Upper lobe of right lung (tissue), 1 donor: ENCODE measurements at places on chromosomes 7 and 10. TPM values are rescaled to one million over a fixed set of nuclear protein-coding genes. Genes with fewer than 3 reads are reported as not detected.

Gene ACHE
- total RNA-seq = 2.9 TPM

DNA sequence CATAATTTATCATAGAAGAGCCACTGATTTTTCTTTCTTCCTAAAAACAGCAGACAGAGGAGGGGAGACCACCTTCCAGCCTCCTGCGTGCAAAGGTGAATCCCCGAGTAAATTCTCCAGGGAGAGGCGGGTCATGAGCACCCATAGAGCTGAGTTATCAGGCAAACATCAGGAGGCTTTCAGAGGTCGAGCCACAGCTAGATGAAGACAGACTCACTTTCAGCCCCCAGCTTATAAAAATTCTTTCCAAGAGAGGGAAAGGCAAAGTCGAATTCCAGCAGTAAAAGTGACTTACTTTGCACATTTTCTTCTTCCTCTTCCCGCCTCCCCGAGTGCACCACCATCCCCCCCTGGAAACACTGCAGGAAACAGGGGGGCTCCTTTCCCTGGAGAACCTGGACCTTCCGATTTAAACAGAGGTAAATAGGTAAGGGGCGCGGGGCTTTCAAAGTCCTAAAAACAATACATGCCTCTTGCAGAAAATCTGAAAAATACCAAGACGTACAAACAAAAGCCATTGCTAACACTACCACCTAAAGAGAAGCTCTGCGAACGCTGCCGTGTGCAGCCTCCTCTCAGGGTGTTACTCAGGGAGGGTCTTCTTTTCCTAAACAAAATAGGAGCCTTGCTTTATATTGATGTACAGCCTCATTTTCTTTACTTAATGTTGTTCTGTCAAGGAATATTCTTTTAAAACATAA lies 163.8 kb downstream of the SVIL start:
- no peaks in the 10 kb centered on the region for H3K4me1 ChIP-seq
- H3K4me3 ChIP-seq = no peak overlapping the region
- no peak for DNase-seq
- H3K36me3 ChIP-seq = peaks cover 80% of the 10 kb centered on the region

DNA sequence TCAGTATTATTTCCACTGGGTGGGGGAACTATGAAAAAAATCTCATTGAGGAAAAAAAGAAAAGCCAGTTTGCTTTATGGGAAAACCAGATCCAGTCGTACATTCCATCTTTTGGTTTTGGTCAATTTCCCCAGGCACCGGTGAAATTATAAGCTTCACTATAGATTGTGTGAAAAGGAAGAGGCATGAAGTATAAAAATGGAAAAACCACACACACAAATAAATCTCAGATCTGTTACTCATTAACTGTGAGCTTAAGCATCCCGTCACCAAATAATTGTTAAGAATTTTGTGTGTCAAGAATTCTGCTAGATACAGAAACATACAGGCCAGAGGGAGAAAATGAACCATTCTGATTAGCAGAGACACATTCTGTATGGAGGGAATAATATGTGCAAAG lies 405.5 kb upstream of the CELF2 start:
- H3K4me3 ChIP-seq = no peak overlapping the region
- no peak overlapping the region for H3K27ac ChIP-seq
- DNase-seq = no peak
- no peaks in the 10 kb centered on the region for H3K36me3 ChIP-seq

Gene RABGEF1
- total RNA-seq = 23.1 TPM

Gene VIPR2
- 4.5 TPM for total RNA-seq

- no peak for DNase-seq
- peaks cover 19% of the 10 kb centered on the region for H3K4me1 ChIP-seq
- H3K36me3 ChIP-seq = no peaks in the 10 kb centered on the region
These were observed 2.6 kb downstream of the GRIFIN start for GRCh38 chr7:2473496-2474180.

Gene NUTM2D
- total RNA-seq = 5.1 TPM

DNA sequence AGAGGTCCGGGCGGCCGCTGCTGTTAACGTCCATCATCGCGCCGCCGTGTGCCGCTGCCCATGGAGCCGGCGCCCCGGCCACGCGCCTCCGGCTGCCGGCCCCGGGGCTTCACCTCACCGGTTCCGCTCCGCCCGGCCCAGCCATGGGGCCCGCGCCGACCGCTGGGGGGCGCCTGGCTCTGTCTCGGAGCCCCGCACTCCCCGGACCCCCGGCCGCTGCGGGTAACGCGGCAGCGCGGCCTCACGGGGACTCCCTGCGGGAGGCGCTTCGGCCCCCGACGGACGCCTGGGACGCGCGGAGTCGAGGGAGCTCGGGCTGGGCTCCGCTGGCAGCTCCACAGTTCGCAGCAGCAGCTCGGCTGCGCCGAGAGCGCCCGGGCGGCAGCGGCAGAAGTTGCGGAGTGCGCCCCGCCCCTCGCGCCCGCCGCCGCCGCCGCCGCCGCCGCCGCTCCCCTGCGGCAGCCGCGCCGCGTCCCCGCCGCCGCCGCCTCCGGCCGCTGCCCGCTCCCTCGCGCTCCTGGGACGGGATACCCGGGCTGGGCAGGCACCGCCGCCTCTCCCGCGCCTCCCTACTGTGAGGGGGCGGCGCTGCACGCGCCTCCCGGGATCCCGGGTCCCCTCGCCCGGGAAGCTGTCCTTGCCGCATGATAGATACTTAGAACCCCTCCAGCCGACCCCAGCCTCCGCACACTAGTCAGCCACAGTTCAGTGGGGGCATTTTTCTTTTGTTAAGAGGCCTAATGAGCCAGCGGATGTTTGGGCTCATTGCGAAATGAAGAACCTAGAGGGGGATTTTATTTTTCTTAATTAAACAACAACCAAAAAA lies at the start of gene HTR7:
Gene HTR7, minus strand, starts transcription at position 405 of the 826 bp plus-strand sequence. Its CDS starts 368 bp downstream, at position 37.
- H3K27ac ChIP-seq = peak within 1 kb of the TSS; percentile 42
- no peaks in the 10 kb centered on the region for H3K36me3 ChIP-seq
- DNase-seq = peak; percentile 84
- H3K4me3 ChIP-seq = peak within 1 kb of the TSS; percentile 65
- H3K4me1 ChIP-seq = peaks cover 10% of the 10 kb centered on the region

GRCh38 chr7:2468227-2468626 lies 8.0 kb downstream of the GRIFIN start:
- no peaks in the 10 kb centered on the region for H3K27me3 ChIP-seq
- H3K36me3 ChIP-seq = no peaks in the 10 kb centered on the region
- peaks cover 7% of the 10 kb centered on the region for H3K4me1 ChIP-seq
- no peak overlapping the region for H3K4me3 ChIP-seq
- H3K27ac ChIP-seq = no peak overlapping the region

GRCh38 chr7:14690075-14690474 lies 212.5 kb downstream of the DGKB start:
- no peaks in the 10 kb centered on the region for H3K27me3 ChIP-seq
- no peak overlapping the region for H3K4me3 ChIP-seq
- H3K36me3 ChIP-seq = no peaks in the 10 kb centered on the region
- no peak for DNase-seq
- H3K27ac ChIP-seq = no peak overlapping the region

GRCh38 chr7:138527746-138528223 lies 67.7 kb downstream of the TRIM24 start:
- H3K4me3 ChIP-seq = no peak overlapping the region
- H3K4me1 ChIP-seq = no peaks in the 10 kb centered on the region
- no peaks in the 10 kb centered on the region for H3K27me3 ChIP-seq
- no peak for DNase-seq
- H3K36me3 ChIP-seq = peaks cover 18% of the 10 kb centered on the region

GRCh38 chr7:94778711-94779459 lies 123.0 kb upstream of the SGCE start:
- H3K36me3 ChIP-seq = no peaks in the 10 kb centered on the region
- no peaks in the 10 kb centered on the region for H3K27me3 ChIP-seq
- no peak overlapping the region for H3K4me3 ChIP-seq
- no peaks in the 10 kb centered on the region for H3K4me1 ChIP-seq

Gene CTAGE8
- 4.9 TPM for total RNA-seq

DNA sequence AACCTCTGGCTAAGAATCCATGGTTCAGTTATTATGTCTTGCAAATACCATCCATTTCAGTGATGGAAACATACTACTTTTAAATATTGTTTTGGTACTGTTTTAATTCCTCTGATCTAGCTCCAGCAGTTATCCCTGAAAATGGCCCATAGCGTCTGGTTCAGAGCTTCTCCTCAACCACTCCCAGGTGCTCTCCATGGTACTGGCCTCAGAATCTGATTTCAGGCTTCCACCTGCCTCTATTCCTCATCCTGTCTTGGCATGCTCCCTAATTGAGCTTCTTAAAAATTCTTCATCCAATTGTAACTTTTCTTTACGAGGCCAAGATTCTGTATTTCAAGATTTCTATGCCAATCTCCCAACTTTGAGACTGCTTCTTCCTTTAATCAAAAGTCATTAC lies 236.3 kb downstream of the HTR7 start:
- no peaks in the 10 kb centered on the region for H3K27me3 ChIP-seq
- no peaks in the 10 kb centered on the region for H3K4me1 ChIP-seq
- H3K27ac ChIP-seq = no peak overlapping the region

GRCh38 chr7:105906695-105907094 lies 30.3 kb upstream of the ATXN7L1 start:
- H3K27ac ChIP-seq = no peak overlapping the region
- no peak for DNase-seq
- no peaks in the 10 kb centered on the region for H3K4me1 ChIP-seq
- no peaks in the 10 kb centered on the region for H3K27me3 ChIP-seq

- no peaks in the 10 kb centered on the region for H3K36me3 ChIP-seq
- H3K27me3 ChIP-seq = no peaks in the 10 kb centered on the region
- H3K27ac ChIP-seq = no peak overlapping the region
These were observed 1.7 kb upstream of the TBATA start for GRCh38 chr10:70786799-70787415.

Gene SFTPD
- total RNA-seq = 780 TPM

GRCh38 chr10:118243907-118244306 lies 98.2 kb downstream of the FAM204A start:
- H3K27ac ChIP-seq = no peak overlapping the region
- DNase-seq = no peak
- no peaks in the 10 kb centered on the region for H3K4me1 ChIP-seq
- no peak overlapping the region for H3K4me3 ChIP-seq
- H3K36me3 ChIP-seq = no peaks in the 10 kb centered on the region

Gene CRHR2
- total RNA-seq = not detected

Gene PTN
- total RNA-seq = 5.4 TPM

Gene PAPOLB
- 0.38 TPM for total RNA-seq

DNA sequence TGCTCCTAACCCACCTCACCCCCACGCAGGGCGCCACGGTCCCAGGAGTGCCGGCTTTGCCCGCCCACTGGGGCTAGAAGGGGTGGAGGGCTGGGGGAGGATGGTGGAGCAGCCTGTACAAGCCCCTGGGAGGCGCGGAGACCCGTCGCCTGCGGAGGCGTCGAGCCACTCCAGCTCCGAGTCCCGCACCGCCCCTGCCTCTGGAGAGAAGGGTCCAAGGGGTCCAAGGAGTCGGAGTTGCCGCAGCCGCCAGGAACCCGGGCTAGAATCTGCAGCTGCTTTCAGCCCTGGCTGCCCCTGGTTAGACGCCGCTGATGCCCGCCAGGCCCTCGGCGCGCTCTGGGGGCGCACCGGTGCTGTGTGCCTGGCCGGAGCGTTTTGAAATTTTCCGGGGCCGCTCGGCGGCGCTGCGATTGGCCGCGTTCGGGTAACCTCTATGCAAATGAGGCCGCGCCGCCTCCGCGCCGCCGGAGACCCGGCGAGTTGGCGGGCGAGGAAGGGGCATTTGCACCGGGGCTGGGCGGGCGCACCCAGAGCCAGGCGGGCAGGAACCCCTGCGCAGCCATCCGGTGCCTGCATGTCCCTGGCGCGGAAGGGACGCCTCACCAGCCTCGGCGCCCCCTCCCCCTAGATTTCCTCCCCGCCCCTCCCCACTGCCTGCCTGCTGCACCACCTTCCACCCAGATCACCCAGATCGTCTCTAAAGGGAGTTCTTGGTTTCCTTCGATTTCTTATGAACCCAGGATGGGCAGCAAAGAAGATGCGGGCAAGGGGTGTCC lies at the start of gene HMX2:
Gene HMX2, plus strand, starts transcription at position 502 of the 779 bp plus-strand sequence. Its CDS starts 243 bp downstream, at position 745.
- no peak for DNase-seq
- peaks cover 42% of the 10 kb centered on the region for H3K4me1 ChIP-seq
- H3K27me3 ChIP-seq = peaks cover 100% of the 10 kb centered on the region
- no peak within 1 kb of the TSS for H3K27ac ChIP-seq
- peak within 1 kb of the TSS; percentile 10 for H3K4me3 ChIP-seq

Gene BAMBI
- 12.9 TPM for total RNA-seq

DNA sequence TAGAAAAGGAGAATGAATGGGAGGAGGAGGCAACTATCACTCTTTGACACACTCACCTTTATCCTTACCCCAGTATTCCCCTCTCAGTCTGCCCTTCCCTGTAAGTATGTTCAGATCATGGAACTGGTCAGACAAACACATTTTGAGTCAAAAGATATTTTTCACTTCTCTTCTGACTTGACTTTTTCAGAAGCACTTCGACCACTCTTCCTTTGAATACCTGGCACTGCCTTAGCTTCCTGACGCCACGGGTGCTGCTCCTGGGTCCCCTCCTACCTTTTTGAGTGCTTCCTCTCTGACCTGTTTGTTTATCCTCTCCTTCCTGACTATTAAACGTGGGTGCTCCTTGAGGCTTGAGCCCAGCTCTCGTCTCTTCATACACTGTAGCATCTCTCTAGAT lies 19.8 kb upstream of the C10orf67 start:
- H3K4me3 ChIP-seq = no peak overlapping the region
- H3K27ac ChIP-seq = no peak overlapping the region
- H3K4me1 ChIP-seq = no peaks in the 10 kb centered on the region
- no peaks in the 10 kb centered on the region for H3K36me3 ChIP-seq
- DNase-seq = no peak

Gene TLX1
- not detected for total RNA-seq

Gene GNAT3
- not detected for total RNA-seq

Gene PCLO
- 5.3 TPM for total RNA-seq

GRCh38 chr10:22137542-22137941 lies 80.3 kb downstream of the EBLN1 start:
- no peak for DNase-seq
- peaks cover 4% of the 10 kb centered on the region for H3K27me3 ChIP-seq
- no peak overlapping the region for H3K27ac ChIP-seq
- no peaks in the 10 kb centered on the region for H3K36me3 ChIP-seq
- H3K4me3 ChIP-seq = no peak overlapping the region

GRCh38 chr7:28328146-28328545 lies 84.2 kb upstream of the CREB5 start:
- DNase-seq = no peak
- H3K36me3 ChIP-seq = no peaks in the 10 kb centered on the region
- no peaks in the 10 kb centered on the region for H3K4me1 ChIP-seq
- no peak overlapping the region for H3K27ac ChIP-seq
- no peak overlapping the region for H3K4me3 ChIP-seq
- no peaks in the 10 kb centered on the region for H3K27me3 ChIP-seq

- no peak overlapping the region for H3K27ac ChIP-seq
- H3K36me3 ChIP-seq = no peaks in the 10 kb centered on the region
- no peak overlapping the region for H3K4me3 ChIP-seq
These were observed 124.4 kb upstream of the STK17A start for GRCh38 chr7:43458330-43459018.
